ENCODE measurements at places on chromosomes 13 and 19.

DNA sequence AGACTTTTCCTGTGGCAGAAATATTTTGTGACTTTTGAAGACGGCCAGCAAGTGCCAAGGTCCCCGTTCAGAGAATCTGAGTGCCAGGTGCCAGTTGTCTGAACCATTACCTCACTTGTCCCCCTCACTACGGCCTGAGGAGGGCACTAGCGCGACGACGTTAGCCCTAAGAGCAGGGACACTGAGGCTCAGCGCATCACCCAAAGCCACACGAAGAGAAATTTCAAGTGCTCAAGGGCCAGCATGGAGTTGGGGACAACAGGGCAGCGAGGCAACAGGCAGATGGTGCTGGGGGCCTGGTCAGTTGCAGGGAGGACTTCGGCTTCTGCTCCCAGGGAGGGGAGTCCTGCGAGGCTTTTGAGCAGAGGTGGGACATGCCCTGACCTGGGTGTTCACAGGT, 9.5 kb upstream of the TYK2 start:
- DNase-seq = no peak

GRCh38 chr19:48672994-48673393, at the start of gene NTN5:
TSS of gene NTN5 (minus strand) at chr19:48673017. CDS start at chr19:48670986, 2,031 bp downstream.
- DNase-seq = no peak

DNA sequence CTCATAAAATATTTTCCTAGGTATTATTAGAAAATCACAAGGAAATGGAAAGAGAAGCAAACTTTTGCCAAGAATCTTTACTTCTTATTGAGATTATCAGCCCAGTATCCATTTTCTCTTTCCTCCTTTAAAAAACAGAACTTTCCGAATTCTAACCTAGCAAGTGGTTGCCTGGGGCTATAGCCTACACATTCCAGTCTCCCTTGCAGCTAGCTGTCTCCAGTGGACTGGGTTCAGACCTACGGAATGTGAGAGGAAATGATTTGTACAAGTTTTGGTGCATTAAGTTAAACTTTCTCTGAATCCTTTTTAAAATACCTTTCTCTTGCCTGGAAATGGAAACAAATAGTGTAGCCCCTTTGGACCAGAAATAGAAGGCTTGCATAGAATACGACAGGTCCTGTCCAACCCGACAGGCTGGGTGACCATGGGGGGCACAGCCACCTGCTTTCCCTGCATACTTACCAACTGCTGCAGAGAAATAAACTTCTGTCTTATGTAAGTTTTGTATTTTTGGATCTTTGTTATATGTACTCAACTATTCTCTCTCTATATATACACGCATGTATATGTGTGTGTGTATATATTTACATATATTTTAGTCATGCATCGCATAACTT, 185.9 kb downstream of the NALCN start:
- DNase-seq = no peak

DNA sequence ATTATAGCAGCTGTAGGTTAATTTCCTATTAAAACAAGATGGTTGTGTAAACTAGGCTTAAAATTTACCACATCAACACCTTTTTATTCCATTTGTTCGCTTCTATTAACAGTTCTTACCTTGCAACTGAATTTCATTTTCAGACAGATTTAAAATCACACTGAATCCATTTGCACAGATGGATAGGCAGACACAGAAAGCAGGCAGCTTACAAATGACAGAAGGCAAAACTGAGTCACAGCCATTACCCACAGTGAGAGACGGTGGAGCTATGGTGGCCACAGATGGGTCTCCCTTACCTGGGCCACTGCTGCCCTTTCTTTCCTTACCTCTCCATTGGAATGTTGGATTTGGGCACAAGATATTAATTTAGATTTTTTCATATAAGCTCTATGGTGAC, 1567.8 kb upstream of the SLC10A2 start:
- no peak for DNase-seq
